ENCODE measurements at places on chromosomes 6 and 20.

GRCh38 chr6:121450242-121450641 is 14.8 kb downstream of the GJA1 start:
- DNase-seq = no peak

DNA sequence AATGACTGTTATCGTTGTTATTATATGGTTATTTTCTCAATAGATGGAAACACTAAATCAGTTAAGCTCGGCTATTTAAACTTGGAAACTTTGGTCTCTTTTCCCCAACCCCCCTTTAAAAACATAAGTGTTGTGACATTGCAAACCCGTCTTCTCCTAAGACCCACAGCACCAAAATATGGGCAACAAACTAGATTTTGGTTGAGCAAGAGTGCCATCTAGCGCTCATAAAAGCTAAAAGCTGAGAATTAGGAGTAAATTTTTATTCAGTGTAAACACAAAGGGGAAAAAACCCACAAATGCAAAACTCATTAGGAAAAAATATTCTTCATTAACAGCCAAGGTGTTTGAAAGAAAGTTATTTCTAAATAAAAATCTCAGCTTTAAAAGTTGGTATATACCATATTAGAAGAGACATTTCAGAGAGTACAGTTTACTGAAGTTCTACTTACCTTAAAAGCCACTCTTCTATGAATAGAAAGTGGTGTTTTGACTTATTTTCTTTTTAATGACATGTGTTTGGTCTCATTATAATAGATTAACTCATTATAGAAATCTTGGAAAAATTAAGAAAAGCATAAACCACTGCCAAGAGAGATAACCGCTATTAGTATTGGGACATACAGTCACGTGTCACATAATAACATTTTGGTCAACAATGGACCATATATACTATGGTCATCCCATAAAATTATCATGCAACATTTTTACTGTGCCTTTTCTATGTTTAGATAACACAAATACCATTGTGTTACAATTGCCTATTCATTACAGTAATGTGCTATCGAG is 21.1 kb downstream of the SESN1 start:
- DNase-seq = peak; percentile 27

GRCh38 chr20:31879143-31879987 is 8.9 kb downstream of the TTLL9 start:
- DNase-seq = peak; percentile 93

DNA sequence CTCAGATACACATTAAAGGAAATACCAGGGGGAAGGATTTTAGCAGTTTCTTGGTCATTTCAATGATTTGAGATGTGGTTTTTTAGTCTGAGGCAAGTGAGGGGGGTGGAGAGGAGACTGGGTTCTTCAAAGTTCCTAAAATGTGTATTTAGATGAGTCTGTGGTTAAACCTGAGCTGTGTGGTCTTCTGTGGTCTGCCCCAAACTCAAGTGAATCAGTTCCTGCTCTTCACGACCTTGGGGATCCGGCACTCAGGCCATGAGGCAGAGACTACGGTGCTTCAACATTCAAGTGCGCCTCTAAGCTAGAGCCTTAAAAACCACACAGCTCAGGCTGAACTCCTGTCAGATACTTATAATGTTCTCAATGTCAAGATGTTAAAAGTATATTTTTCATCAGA is 406.7 kb downstream of the LMBRD1 start:
- no peak for DNase-seq

- DNase-seq = no peak
Measured at GRCh38 chr20:846894-847278, 13.4 kb downstream of the FAM110A start.

- no peak for DNase-seq
Measured at GRCh38 chr6:44309092-44309491, 4.1 kb downstream of the AARS2 start.

DNA sequence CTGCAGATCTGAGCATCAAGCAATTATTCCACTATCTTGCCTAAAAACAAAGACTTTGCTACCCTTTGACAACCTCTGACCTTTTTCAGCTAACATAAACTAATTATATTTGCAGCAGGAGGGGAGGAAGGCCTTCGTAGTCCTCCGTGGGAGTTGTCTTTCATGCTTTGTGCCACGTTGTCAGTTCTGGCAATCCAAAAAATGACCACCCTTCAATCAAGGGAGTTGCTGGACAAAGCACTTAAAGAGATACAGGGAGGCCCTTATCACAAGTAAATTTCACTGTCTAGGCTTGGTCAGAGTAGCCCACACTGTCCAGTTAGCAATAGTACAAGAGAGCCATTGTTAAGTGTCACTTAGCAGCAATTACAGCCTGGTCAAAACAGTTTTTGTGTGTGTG is 578.9 kb downstream of the HAO1 start:
- no peak for DNase-seq

- DNase-seq = no peak
Measured at GRCh38 chr6:17032590-17032987, 69.3 kb upstream of the STMND1 start.

GRCh38 chr20:15675061-15675514 is 898.2 kb downstream of the KIF16B start:
- DNase-seq = peak; percentile 42

DNA sequence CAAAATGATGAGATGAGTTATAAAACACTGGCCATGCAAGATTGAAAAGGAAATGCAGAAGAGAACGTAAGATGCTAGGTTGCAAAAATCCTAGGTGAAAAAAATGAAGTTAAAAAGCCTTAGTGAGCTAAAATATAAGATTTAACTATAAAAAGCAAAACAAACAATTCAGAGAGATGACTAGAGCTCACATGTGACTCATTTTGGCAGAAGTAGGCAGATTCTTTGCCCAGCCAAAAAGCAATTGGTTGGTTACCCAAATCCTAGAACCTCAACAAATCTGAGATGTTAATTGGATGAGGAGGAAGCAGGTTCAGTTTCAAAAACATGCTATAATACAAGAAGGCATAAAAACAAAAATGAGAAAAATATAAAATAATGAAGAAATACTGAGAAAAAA is 249.1 kb downstream of the OGFRL1 start:
- no peak for DNase-seq

DNA sequence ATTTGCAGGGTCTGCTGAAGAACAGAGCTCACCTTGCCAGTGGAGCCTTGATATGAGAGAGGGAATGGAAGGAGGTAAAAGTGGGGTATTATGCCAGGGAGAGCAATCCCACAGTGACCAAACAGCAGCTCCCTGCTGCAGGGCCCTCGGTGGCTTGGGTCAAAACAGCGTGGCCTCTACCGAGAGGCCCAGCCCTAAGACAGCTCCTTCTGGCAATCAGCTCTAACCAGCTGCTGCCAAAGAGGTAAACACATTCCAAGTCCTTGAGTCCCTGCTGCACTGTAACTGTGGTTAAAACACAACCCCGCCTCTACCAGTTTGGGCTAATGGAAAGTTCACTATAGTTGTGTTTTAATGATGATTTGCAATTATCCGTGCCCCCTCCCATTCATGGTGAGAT is 1.4 kb upstream of the DAAM2 start:
- DNase-seq = no peak

- DNase-seq = no peak
Measured at GRCh38 chr20:38426006-38426897, 8.9 kb downstream of the SNHG17 start.

DNA sequence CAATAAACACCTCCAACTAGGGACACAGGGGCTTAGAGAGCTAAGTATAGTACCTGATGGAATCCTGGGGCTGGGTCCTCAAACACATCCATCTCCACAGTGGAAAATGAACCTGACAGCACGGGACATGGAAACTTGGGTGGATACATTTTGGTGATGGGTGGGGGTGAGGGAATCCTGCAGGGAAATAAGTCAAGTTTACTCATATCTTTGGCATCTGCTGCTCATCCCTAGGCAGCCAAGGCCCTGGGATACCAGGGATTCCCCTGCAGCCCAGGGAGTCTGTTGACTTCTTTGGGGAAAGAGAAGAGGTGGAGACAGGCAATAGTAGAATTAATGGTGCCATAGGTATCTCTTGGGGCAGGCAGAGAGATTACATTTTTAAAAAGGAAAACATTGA is 6.6 kb downstream of the APOBEC2 start:
- DNase-seq = no peak

DNA sequence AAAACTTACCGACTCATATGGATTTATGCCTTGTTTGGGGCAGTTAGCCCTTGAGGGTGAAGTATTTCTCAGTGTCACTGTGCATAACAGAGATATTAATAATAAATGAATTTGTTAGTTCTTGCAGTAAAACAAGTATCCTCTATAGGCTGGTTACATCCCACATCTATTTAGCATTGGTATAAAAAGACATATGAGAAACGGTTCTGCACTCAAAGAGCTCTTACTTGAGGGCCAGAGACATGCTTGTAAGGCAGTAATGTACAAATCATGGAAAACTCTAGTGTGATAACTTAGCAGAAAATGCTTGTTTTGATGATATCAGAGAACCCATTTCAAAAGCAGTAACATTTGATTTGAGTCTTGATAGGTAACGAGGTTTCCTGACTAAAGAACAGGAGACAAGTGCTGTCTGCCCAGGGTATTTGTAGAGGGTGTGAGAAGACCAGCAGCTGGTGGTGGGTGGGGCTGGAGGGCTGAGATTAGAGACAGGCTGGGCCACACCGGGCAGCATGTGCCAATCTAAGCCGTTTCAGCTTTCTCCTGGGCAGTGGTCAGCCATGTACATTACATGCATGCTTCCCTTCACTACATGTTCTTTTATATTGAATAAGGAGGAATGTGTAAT is 46.3 kb downstream of the TULP4 start:
- DNase-seq = no peak

DNA sequence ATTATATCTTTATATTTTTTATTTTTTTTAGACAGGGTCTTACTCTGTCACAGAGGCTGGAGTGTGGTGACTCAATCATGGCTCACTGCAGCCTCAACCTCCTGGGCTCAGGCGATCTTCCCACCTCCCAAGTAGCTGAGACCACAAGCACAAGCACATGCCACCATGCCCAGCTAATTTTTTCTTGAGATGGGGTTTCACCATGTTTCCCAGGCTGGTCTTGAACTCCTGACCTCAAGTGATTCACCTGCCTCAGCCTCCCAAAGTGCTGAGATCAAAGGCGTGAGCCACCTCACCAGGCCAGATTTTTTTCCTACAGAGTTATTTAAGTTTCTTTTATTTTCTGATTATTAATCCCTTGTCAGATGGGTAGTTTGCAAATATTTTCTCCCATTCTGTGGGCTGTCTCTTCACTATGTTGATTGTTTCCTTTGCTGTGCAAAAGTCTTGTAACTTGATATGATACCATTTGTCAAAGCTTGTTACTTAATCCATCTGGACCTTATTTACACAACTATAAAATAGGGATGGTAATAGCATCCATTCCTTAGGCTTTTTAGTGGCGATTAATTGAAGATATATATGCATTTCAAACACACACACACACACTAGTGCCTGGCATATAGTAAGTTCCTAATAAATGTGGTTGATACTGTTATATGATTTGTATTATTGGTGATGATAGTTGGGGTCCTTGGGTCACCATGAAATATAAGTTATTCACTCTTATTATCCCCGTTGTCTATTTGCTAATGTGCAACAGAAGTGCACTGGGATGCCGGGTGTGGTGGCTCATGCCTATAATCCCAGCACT is 187.1 kb downstream of the BCAS1 start:
- no peak for DNase-seq

GRCh38 chr6:154920495-154921200 is 74.5 kb upstream of the TIAM2 start:
- DNase-seq = no peak

GRCh38 chr20:41320976-41321375 is 3.4 kb upstream of the ZHX3 start:
- no peak for DNase-seq

DNA sequence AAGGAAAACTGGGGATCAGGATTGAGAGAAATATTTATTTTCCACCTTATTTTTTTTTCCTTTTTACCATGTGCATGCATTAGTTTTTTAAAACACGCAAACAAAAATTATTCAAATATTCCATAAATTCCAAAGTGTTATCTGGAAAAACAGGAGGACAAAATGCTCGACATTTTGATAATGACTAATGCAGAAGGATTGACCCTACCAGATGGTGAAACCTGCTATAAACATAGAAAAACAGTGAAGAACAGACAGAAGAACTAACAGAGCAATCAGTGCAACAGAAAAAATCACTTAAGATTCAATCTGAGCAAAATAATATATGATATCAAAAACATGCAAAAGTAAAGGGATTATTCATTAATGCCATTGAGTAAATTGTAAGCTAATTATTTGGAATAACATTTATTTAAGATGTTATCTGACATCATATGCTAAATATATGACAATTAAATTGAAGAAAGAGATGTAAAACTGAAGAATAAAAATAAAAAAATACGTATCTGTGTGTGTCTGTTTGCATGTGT is 218.4 kb downstream of the LMBRD1 start:
- no peak for DNase-seq

DNA sequence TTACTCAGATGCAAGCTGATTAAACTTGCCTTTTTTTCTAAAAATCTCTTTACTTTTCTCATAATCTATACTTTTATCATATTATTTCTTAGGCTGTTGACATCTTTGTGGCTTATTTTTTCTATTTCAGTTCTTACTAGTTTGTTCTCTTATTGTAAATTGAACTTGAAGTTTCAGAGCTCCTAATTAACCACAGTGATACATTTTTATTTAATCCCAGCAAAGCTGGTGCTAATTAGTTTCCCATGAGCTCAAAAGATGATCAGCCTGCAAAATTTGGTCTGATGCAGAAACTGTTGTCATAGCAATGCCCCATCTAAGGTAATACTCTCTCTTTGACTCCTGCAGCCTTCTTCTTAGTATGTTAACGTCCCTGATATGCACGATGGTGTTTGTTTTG is 170.3 kb downstream of the FUT9 start:
- no peak for DNase-seq

- DNase-seq = no peak
Measured at GRCh38 chr20:14963262-14963663, 625.9 kb upstream of the FLRT3 start.

DNA sequence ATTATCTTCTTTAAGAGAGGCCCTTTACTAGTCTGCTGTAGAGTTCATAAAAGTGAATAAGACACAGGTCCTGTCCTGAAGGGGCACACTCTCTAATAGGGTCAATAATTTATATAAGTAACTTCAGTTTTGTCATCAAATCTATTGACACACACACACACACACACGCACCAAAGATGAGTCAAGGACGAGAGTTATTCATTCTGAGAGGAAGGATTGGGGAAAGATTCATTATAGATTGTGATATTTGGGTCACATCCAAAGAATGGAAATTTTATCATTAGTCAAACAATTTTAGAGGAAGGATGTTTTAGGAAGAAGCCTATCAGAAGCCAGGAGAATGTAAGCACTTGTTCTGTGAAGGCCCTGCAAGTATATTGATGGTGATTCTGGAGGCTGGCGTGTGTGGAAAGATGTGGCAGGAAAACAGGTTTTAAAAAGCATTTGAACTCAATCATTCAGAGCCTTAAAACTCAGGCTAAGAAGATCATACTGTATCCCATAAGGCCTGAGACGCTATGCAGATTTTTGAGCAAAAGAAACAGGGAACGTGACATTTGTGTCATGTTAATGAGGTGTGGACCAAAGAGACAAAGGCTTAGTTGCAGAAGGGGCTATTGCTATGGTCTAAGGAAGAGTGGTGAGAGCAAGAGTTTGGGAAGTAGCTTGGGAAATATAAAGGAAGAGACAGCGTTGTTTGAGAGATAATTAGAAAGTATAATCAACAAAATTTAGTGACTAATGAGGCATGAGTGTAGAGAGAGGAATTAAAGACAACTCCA is 161.4 kb upstream of the PREP start:
- DNase-seq = no peak

Data from right kidney (tissue), 9 donors.